AG08395 (cell line): ENCODE measurements at places on chromosomes 4 and X.

- no peak for DNase-seq
Observed at GRCh38 chr4:122249357-122249756, 97.2 kb downstream of the BLTP1 start.

DNA sequence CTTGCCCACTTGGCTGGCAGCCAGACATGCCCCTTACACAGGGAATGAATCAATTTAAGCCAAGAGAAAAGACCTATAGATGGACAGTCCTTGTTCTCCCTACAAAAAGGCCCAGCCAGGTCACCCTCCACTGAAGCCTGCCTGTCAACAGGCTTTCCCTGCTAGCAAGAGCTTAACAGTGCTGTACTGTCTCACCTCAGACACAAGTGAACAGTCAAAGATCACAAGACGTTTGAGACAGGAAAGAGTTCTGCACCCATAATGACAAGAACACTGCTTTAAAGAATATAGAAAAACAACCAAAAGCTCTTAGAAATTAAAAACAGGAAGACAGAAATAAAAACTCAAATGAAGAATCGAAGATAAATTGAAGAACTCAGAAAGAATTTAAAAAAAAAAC is 4.6 kb downstream of the RNF175 start:
- DNase-seq = no peak

- no peak for DNase-seq
Observed at GRCh38 chrX:119288890-119289393, 52.9 kb downstream of the PGRMC1 start.

DNA sequence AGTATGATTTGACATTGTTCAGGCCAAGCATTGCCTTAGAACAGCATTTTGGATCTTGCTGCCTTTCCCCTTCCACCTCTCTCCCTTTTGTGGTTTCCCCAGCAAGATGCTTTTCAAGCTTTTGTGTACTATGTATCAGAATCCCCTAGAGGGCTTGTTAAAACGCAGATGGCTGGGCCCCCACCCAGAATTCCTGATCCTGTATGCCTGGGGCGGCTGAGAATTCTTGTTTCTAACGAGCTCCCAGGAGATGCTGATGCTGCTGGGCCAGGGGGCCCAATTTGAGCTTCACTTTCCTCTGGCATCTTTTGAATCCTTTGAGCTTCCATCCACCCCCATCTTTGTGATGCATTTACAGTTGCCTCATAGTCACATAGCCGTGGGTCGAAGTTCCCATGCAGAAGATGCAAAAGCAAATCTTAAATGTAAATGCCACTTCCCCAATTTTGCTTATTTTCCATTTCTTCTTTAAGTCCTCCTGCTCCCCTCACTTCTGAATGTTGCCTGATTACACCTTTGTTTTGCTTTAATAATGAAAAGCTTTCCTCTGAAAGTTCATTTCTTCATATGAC is 18.5 kb downstream of the HCCS start:
- DNase-seq = no peak

GRCh38 chr4:11497972-11498371 is 69.3 kb upstream of the HS3ST1 start:
- DNase-seq = no peak
